ENCODE measurements at places on chromosomes 1 and 21.
A peak's percentile ranks its signal among the peaks of the same experiment; 100 is the strongest.

DNA sequence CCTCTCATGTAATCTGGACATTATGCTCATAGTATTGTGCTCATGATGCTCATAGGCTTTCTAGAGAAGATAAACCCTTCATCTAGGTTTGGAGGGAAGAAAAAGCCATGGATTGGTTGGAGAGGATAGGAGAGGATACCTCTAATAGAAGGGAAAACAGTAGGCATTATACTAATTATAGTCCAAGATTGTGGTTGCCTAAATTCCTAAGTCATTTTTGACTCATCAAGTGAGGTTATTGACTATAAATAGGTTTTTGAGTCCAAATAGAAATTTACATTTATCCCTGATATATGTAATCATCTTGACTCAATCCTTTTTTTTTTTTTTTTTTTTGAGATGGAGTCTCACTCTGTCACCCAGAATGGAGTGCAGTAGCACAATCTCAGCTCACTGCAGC is 5.0 kb downstream of the SYT11 start:
- H3K27me3 ChIP-seq = peaks cover 12% of the 10 kb centered on the region
- H3K4me3 ChIP-seq = no peak overlapping the region
- no peak overlapping the region for H3K27ac ChIP-seq
- H3K36me3 ChIP-seq = peaks cover 9% of the 10 kb centered on the region

- H3K4me3 ChIP-seq = no peak overlapping the region
- no peak for DNase-seq
- no peaks in the 10 kb centered on the region for H3K4me1 ChIP-seq
- no peaks in the 10 kb centered on the region for H3K36me3 ChIP-seq
These were observed 322.2 kb upstream of the BEND5 start for GRCh38 chr1:49098866-49099265.

GRCh38 chr1:44610527-44611148 is 63.6 kb downstream of the TMEM53 start:
- no peak overlapping the region for H3K4me3 ChIP-seq
- no peaks in the 10 kb centered on the region for H3K36me3 ChIP-seq
- H3K4me1 ChIP-seq = no peaks in the 10 kb centered on the region
- H3K27me3 ChIP-seq = no peaks in the 10 kb centered on the region
- DNase-seq = no peak
- no peak overlapping the region for H3K27ac ChIP-seq

- H3K4me3 ChIP-seq = no peak overlapping the region
- no peaks in the 10 kb centered on the region for H3K4me1 ChIP-seq
- H3K36me3 ChIP-seq = no peaks in the 10 kb centered on the region
These were observed 268.5 kb downstream of the GRIK3 start for GRCh38 chr1:36765785-36766300.

- peak overlapping the region; percentile 31 for H3K4me3 ChIP-seq
- no peak for DNase-seq
- no peak overlapping the region for H3K27ac ChIP-seq
- peaks cover 63% of the 10 kb centered on the region for H3K4me1 ChIP-seq
- peaks cover 7% of the 10 kb centered on the region for H3K36me3 ChIP-seq
- no peaks in the 10 kb centered on the region for H3K27me3 ChIP-seq
These were observed 2.8 kb downstream of the ABCG1 start for GRCh38 chr21:42221581-42222345.

GRCh38 chr1:236258114-236258622 is 23.6 kb downstream of the ERO1B start:
- DNase-seq = no peak
- H3K36me3 ChIP-seq = peaks cover 29% of the 10 kb centered on the region
- H3K27me3 ChIP-seq = no peaks in the 10 kb centered on the region
- no peak overlapping the region for H3K27ac ChIP-seq
- no peak overlapping the region for H3K4me3 ChIP-seq

DNA sequence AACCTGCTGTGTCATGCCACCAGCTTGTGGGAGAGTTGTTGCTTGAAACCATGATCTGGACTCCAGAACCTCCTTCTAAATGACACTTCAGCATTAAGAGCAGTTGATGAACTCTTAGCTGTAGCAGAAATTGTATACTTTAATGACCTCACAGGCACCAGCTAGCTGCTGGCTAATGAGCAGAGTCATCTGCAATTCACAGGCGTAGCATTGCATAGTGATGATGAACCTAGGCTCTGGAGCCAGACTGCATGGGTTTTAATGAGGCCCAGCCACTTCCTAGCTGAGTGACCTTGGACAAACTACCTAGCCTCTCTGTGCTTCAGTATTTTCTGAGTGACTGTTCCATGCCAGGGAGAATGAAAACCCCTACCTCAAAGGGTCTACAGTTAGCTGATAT is 407.1 kb downstream of the LMO4 start:
- H3K27ac ChIP-seq = no peak overlapping the region
- no peak for DNase-seq
- H3K4me1 ChIP-seq = no peaks in the 10 kb centered on the region
- no peaks in the 10 kb centered on the region for H3K36me3 ChIP-seq
- H3K27me3 ChIP-seq = peaks cover 6% of the 10 kb centered on the region

DNA sequence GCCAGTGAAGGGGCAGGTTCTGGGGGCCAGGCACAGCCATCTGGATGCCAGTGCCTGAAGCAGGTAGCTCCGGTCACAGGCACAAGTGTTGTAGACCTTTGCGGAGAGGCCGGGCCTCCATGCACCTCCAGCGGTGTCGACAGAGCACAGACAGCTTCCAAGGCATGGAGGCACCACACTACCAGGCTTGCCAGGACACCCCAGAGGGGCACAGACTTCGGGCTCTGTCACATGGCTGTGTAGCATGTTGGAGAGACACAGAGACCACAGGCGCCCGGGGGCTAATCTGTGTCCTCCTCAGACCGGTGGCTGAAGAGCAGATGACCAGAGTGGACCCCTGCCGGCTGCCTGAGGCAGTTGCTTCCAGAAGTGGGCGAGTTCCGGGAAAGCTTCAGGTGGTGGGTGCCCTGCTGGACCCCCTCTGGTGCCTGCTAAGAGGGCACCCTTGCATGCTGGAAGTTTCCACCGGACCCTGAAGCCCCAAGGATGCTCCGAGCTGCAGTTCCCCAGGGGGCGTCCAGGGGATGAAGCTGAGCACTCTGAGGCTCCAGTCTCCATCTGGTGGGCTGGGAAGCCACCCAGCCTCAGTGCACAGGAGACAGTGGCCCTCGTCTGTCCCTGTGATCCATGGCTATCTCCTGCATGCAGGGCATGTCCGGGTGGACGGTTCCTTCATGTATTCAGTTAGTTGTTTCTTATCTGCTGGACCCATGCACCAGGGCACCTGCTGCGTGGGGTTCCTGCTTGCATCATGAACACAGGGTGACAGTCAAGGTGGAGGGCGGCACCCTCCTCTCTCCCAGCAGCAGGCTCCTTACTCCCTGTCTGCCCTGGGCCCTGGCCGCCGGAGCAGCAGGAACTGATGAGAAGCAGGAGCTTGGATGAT is 82.4 kb downstream of the OBSCN start:
- H3K27me3 ChIP-seq = no peaks in the 10 kb centered on the region
- H3K36me3 ChIP-seq = no peaks in the 10 kb centered on the region
- DNase-seq = no peak
- H3K4me3 ChIP-seq = no peak overlapping the region
- H3K27ac ChIP-seq = no peak overlapping the region

DNA sequence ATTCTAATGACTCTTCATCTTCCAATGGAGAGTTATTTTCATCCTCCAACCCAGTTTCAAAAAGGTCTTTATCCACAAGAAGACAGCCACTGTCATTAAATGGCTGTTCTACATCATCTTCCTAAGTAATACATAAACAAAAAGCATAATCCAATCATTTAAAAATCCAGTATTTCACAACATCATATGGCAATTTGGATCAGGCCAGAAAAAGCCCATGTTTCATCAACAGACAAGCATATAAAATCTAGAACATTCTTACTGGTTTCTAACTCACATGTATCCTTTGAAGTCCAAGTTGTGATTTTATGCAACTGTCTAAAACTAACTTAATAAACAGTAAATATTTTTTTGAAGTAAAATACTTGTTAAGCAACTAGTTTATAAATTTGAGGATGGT is 6.6 kb downstream of the CLSPN start:
- H3K27me3 ChIP-seq = no peaks in the 10 kb centered on the region
- peaks cover 19% of the 10 kb centered on the region for H3K4me1 ChIP-seq
- peak overlapping the region; percentile 45 for H3K27ac ChIP-seq
- peaks cover 21% of the 10 kb centered on the region for H3K36me3 ChIP-seq
- H3K4me3 ChIP-seq = no peak overlapping the region

GRCh38 chr1:3296826-3297225 is 157.6 kb upstream of the ARHGEF16 start:
- H3K27ac ChIP-seq = no peak overlapping the region
- no peaks in the 10 kb centered on the region for H3K36me3 ChIP-seq
- H3K4me1 ChIP-seq = no peaks in the 10 kb centered on the region
- no peaks in the 10 kb centered on the region for H3K27me3 ChIP-seq
- H3K4me3 ChIP-seq = no peak overlapping the region

- no peaks in the 10 kb centered on the region for H3K27me3 ChIP-seq
- H3K36me3 ChIP-seq = no peaks in the 10 kb centered on the region
- no peak overlapping the region for H3K4me3 ChIP-seq
- H3K4me1 ChIP-seq = no peaks in the 10 kb centered on the region
- no peak for DNase-seq
These were observed 95.5 kb downstream of the KAZN start for GRCh38 chr1:14693949-14694348.

DNA sequence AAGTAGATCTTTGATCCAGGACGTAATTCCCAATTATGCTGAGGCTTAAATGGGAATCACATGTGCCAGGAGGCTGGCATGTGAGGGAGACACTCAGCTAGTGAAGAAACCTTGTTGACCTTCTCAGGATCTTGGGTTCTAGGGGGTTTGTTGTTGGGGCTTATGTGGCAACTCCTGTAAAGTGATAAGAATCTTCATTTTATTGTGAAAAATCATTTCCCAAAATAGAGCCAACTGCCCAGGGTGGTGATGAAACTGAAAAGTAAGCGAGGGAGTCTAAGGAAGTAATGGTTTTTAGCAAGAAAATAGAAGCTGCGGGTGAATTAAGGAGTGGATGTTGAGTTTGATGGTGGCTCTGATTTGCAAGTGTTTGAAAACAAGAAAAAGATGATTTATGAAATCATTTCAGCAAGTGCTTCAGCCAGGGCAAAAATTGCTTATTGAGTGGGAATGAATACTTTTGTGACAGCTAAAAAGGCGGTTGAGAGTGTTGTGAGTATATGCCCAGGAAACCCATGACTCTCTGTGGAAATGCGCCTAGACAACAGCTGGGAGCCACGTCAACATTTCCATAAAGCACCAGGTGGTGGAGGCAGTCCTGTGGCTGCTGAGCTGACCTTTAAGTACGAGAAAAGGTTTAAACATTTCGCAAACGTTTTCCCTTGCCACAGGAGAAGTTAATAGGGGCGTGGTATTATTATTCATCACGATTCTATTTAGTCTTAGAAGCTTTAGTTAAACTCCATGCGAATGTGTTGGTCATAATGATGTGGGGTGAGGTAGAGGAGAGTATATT is 102.7 kb downstream of the HMGB4 start:
- H3K36me3 ChIP-seq = no peaks in the 10 kb centered on the region
- H3K27ac ChIP-seq = no peak overlapping the region
- no peaks in the 10 kb centered on the region for H3K4me1 ChIP-seq
- DNase-seq = no peak
- H3K4me3 ChIP-seq = no peak overlapping the region

DNA sequence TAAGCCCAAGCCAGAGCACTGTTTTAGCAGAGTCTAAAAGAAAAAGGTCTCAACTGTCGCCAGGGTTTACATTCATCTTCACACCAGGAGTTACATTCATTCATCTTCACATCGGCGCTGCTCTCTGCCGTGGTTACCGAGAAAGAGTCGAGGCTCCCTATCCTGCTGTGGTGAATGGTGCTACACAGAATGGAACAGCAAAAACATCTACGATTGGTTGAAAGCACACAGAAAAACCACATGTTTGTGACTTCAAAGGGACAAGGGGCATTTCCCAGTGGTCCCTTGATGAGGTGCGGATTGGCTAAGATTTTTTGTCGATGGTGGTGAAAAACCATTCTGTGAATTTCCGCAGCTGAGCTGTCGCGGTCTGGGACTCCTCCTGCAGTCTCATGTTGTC is 231.1 kb downstream of the SIPA1L2 start:
- peaks cover 7% of the 10 kb centered on the region for H3K27me3 ChIP-seq
- no peak overlapping the region for H3K4me3 ChIP-seq
- DNase-seq = no peak
- no peak overlapping the region for H3K27ac ChIP-seq
- H3K36me3 ChIP-seq = peaks cover 2% of the 10 kb centered on the region

DNA sequence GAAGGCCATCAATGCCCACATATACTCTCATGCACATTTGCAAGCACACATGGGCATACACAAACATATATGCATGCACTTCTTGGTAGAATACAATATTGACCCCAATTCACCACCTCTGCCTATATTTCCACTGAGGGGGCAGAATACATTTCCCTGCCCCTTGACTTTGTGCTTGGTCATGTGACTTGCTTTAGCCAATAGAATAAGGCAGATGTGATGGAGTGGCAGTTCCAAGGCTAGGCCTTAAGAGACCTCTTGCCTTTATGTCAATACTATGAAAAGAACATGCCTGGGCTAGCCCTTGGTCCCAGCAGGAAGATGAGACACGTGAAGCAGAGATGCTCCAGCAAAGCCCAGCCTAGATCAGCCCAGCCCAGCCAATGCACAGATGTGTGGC is 66.0 kb upstream of the GRIK3 start:
- H3K36me3 ChIP-seq = no peaks in the 10 kb centered on the region
- no peak overlapping the region for H3K27ac ChIP-seq
- H3K27me3 ChIP-seq = peaks cover 12% of the 10 kb centered on the region
- no peaks in the 10 kb centered on the region for H3K4me1 ChIP-seq

DNA sequence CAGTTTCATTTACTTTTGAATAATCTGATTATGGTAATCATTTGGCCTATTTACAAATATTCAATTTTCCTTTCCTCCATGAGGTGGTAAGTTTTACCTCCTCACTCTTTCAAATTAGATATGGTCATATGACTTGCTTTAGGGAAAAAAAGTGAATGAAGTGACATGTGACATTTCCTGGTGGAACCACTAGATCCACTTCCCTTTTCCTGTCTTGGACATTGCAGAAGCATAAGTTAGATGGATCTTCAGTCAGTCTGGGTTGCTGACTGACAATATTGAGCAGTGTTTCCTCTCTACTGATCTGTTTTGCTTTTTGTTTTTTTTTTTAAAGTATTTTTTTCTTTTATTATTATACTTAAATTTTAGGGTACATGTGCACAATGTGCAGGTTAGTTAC is 481.1 kb upstream of the PTBP2 start:
- no peaks in the 10 kb centered on the region for H3K27me3 ChIP-seq
- no peak for DNase-seq
- H3K4me3 ChIP-seq = no peak overlapping the region
- no peaks in the 10 kb centered on the region for H3K4me1 ChIP-seq
- no peak overlapping the region for H3K27ac ChIP-seq
- no peaks in the 10 kb centered on the region for H3K36me3 ChIP-seq

DNA sequence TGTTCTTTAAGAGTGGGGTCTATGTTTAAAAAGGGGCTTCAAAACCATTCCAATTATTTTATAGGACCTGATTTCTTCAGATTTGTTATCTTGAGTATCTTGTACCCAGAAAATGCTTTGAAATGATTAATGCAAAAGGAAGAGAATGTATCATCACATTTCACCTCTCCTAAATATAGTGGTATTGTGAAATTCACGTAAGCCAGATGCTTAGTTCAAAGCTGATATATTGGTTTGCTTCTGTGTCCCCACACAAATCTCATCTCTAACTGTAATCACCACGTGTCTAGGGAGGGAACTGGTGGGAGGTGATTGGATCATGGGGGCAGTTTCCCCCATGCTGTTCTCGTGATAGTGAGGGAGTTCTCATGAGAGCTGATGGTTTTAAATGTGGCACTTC is 8.5 kb downstream of the SOAT1 start:
- H3K27me3 ChIP-seq = no peaks in the 10 kb centered on the region
- peaks cover 58% of the 10 kb centered on the region for H3K4me1 ChIP-seq
- H3K27ac ChIP-seq = peak overlapping the region; percentile 47
- DNase-seq = no peak
- no peak overlapping the region for H3K4me3 ChIP-seq
- peaks cover 23% of the 10 kb centered on the region for H3K36me3 ChIP-seq

GRCh38 chr1:21868482-21868881 is 56.4 kb downstream of the LDLRAD2 start:
- no peak for DNase-seq
- no peaks in the 10 kb centered on the region for H3K36me3 ChIP-seq
- no peak overlapping the region for H3K27ac ChIP-seq
- H3K4me1 ChIP-seq = peaks cover 5% of the 10 kb centered on the region
